Activated CD4-positive, alpha-beta T cell treated with anti-CD3 and anti-CD28 coated beads, Interleukin-2, amount 50 U/mL, for 48 hours (primary cell): ENCODE measurements at places on chromosomes 16 and 17.

DNA sequence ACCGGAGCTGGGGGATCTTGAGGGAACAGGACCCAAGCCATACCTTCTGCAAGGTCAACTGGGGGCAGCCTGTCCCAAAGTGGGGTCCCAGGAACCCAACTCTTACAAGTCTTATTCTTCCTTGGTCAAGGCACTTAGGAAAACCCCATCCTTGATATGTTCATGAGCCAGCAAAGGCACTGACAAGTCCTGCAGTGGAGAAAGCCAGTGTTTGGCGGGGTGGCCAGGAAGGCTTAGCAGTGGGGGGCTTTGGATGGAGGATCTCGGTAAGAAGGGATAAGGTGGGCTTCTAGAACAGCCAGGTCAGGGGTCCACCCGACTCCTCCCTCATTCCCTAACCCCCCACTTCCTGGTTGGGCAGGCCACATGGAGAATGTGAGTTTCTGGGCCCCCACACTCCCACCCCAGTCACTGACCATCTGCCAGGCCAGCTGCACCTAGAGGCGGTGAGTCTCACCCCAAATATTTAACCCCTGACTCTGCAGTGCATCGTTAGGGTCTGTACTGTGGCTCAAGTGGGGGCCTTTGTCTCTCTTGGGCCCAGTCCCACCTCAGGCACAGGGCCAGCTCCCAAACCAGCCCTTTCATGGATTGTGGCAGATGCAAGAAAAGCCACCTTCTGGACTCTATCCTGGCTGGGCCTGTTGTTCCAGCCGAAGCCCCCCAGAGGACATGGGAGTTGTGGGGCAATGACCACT is 22.3 kb downstream of the PPL start:
- no peak for DNase-seq

GRCh38 chr16:14509675-14510132 is 120.4 kb downstream of the PARN start:
- DNase-seq: no peak

- no peak for DNase-seq
Observed at GRCh38 chr16:57167953-57168352, 17.9 kb downstream of the PSME3IP1 start.

DNA sequence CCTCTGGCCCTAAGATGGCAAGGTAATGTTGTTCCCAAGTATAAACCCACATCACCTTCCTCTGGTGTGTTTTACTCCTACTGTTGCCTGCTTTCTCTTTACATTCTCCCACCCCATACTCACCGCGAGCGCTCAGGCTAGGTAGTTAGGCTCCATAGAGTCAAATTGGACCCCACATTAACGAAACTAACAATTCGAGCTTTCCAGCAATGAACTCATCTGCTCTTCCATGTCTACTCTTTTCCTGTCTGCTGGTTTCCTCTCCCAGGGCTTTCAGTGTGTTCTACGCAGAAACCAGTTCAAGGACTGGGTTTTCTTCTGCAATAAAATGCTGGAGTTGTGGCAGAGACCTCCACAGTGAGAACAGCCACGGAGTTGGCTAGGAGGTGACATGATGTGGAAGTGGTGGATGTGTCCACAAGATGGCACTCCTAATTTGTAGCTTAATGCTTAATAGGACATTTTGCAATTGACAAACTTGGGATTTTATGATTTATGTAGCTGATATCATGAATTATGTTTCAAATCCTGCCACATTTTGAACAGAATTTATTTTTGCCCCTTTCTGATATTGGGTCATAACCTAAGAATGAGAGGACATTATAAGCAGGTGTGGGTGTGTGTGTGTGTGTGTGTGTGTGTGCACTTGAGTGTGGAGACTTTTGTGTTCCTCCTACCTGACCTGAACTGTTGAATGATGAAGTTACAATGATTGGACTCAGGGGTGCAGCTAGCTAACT is 2.2 kb upstream of the UQCRC2 start:
- DNase-seq: no peak

GRCh38 chr16:27520982-27521673 is 28.6 kb downstream of the GTF3C1 start:
- DNase-seq: no peak

- DNase-seq: no peak
Observed at GRCh38 chr16:79182616-79183015, 417.9 kb downstream of the MAF start.

- no peak for DNase-seq
Observed at GRCh38 chr16:89402962-89403361, 87.4 kb downstream of the ANKRD11 start.

GRCh38 chr16:89431158-89431584 is 59.2 kb downstream of the ANKRD11 start:
- DNase-seq: no peak

- DNase-seq: no peak
Observed at GRCh38 chr16:8656376-8656775, 18.0 kb upstream of the ABAT start.

DNA sequence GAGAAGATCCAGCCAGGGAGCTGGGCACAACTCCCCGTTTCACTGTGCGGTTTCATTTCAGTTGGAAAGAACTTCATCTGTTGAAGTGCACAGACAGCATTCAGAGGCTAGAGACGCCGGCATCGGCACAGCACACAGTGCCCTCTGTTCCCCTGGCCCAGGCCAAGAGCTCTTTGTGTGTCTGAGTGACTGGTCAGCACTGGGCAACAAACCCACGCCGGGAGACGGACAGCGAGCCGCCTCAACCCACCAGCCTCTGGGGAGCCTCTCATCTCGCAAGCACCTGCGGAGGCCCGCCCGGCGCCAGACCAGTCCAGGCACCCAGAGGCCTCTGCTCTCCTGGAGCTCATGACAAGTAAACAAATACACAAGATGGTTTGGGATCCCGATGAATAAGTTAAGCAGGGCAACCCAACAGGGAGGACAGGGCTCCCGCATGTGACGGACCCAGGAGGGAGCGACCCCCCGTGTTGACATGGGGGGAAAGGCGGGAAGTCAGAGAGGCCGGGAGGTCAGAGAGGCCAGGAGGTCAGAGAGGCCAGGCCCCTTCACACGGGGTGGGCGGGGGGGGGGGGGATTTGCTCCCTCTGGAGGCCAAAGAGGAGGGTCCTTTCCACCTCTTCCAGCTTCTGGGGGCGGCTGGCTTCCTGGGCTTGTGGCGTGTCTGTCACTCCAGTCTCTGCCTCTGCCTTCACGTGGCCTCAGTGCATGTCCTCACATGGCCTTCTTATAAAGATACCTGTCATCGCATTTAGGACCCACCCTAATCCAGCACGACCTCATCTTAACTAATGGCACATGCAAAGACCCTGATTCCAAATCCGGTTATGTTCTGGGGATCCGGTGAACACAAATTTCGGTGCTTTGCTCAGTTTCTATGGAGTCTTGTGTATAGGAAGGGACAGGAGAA is 25.8 kb upstream of the KLHDC4 start:
- DNase-seq: no peak

GRCh38 chr17:67246403-67246652 is 1.3 kb upstream of the HELZ start:
- DNase-seq: no peak

DNA sequence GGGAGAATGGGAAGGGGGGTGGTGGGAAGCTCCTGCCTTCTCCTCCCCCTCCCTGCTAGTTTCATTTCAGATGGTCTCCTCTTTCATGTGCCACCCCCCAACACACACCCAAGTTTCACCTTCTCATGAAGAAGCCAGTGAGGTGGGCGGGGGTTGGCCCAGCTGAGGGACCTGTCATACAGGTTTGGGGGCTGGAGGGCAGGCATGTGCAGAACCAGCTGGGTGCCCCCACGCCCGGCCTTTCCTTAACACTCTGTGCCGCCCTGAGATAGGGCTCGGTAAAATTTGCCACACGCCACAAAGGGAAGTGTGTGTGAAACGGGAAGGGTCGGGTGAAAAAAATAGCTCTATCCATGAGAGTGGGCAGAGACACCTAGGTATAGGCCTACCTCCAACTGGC is 57.4 kb downstream of the PIPOX start:
- DNase-seq: no peak

GRCh38 chr16:57801098-57801808 is 1.0 kb downstream of the KIFC3 start:
- no peak for DNase-seq

DNA sequence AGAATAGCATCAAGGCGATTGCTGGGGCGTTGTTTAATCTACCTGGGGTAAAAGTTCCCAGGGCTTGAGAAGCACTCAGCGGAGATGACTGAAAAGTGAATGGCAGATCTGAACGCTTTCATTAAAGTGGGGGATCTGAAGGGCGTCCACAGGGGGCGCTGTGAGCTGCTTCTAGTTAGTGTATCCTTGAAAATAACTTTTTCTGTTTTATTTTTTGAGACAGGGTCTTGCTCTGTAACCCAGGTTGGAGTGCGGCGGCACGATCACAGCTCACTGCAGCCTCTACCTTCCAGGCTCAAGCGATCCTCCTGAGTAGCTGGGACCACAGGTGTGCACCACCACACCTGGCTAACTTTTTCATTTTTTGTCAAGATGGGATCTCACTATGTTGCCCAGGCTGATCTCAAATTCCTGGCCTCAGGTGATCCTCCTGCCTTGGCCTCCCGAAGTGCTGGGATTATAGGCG is 360.4 kb downstream of the SEC14L1 start:
- peak; percentile 47 for DNase-seq

GRCh38 chr17:56020369-56020768 is 132.9 kb upstream of the ANKFN1 start:
- no peak for DNase-seq
